NCI-H1417 (cell line): ENCODE measurements at places on chromosomes 13 and 19.

DNA sequence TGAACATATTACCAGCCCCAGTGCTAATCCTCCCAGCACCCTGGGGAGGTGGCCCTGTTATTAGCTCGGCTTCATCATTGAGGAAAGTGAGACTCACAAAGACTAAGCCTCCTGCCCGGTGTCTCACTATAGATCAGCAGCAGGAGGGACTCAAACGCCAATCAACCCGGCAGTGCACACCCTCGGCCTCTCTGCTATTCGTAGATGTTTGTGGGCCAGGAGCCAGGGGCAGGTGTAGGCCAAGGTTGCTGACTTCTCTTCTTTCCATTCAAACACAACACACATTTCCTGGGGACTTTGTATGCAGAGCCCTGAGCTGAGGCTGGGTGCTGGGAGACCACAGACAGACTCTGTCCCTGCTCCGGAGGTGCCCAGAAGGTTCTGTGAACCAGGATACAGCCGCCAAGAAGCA, 9.4 kb upstream of the SBK3 start:
- DNase-seq, result no peak

GRCh38 chr13:49776871-49777270, 15.6 kb downstream of the KPNA3 start:
- DNase-seq, result no peak

- no peak for DNase-seq
Observed at GRCh38 chr13:113805431-113806103, 46.5 kb downstream of the TMEM255B start.

GRCh38 chr19:1284979-1285736, 515 bp upstream of the EFNA2 start:
- no peak for DNase-seq

- DNase-seq, result peak; percentile 94
Observed at GRCh38 chr13:107824635-107825034, 390.7 kb downstream of the LIG4 start.

DNA sequence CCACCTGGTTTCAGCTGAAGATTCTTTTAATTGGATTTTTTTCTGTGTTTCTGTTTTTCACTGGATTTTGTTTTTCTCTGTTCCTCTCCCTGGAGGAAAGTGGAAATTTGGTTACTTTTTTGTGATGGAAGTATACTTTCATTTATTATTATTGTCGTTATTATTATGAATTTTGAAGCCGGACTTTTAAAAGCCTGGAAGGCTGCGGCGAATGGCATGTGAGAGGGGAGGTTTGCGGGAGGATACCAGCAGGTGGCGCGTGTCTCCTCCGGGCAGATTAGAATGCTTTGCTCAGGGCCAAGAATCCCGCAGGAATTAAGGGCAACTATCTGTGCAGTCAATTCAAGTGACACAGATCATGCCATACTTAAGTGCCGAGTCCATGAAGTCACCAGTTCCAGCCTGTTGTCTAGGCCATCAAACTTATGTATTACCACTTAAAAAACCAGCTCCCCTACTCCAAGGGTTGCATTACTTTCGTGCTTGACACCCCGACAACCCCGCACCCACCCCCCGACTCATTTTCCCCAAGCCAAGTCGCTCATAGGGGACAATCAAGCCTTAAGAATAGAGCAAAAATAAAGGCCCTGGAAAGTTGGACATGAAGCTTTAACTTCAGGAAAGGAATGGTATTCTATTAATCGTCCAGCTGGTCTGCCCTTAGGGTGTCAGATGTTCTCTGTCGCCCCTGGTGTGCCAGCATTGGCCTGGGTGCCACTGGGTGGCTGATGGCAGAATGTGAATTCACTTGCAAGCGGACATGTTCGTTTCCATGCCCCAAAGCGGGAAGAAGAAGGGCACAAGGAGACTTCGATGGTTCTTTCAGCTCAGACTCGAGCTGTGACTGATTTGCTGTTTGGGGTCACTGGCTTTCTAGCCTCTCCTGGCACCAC, 1.3 kb upstream of the LRCH1 start:
- peak; percentile 80 for DNase-seq
